ENCODE measurements at places on chromosomes 1 and 21.
A peak's percentile ranks its signal among the peaks of the same experiment; 100 is the strongest.

GRCh38 chr1:103170609-103171008, 62.3 kb upstream of the COL11A1 start:
- no peaks in the 10 kb centered on the region for H3K36me3 ChIP-seq
- no peak overlapping the region for H3K4me3 ChIP-seq
- no peaks in the 10 kb centered on the region for H3K4me1 ChIP-seq
- no peak overlapping the region for H3K27ac ChIP-seq

DNA sequence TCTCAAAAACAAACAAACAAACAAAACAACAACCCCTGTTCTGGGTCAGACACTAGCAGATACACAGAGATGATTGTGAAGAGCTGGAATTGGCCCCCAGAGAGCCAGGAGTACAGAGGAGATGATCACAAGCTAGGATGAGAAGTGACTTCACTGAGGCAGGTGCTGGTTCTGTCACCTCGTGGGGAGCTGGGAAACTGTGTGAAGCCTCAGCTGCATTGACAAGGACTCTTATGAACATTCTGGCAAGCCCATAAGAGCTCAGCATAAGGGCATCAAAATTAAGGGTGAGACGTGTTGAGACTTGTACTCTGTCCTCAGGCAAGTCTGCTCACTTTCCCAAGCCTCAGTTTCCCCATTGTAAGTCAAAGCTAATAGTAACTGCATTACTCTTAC, 14.7 kb upstream of the PTP4A2 start:
- no peaks in the 10 kb centered on the region for H3K27me3 ChIP-seq
- no peaks in the 10 kb centered on the region for H3K36me3 ChIP-seq
- peak; percentile 27 for DNase-seq
- H3K4me1 ChIP-seq: peaks cover 62% of the 10 kb centered on the region
- H3K4me3 ChIP-seq: no peak overlapping the region

DNA sequence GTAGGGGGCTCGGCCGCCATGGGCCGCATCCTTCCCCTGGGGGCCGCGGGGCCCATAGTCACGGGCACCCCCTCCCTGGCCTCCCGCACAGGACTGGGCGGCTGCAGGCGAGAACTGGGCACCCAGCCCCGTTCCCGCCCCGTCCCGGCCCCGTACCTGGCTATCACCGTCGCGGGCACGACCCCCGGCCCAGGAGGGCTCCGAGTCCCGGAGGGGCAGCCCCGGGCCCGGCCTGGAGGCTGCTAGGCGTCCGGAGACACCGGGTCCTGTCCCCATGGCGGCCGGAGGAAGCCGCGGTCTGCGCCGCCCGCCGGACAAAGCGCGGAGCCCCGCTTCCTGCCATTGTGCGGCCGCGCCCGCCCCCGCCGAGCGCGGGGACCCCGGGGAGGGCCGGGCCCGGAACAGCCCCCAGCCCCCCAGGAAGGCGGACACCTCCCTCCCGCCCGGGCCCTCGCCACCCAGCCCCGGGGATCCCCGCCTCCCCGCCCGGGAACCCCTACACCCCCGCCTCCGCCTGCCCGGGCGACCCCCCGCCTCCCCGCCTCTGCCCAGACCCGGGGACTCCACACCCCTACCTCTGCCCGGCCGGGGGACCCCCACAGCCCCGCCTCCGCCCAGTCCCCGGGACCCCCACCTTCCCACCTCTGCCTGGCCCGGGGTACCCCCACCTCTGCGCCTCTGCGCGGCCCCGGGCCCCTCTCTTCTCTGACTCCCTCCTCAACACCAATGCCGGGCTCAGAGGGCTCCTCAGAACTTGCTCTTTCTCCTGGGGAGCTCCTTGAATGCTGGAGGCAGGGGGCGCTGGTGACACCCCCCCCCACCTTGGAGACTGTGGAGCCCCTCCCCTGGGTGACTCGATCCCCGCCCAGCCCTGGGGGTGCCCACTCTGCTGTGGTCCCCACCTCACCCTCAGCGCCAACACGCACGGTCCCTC, 6.0 kb downstream of the PLEKHG5 start:
- no peak overlapping the region for H3K27ac ChIP-seq
- H3K36me3 ChIP-seq: no peaks in the 10 kb centered on the region
- DNase-seq: no peak

DNA sequence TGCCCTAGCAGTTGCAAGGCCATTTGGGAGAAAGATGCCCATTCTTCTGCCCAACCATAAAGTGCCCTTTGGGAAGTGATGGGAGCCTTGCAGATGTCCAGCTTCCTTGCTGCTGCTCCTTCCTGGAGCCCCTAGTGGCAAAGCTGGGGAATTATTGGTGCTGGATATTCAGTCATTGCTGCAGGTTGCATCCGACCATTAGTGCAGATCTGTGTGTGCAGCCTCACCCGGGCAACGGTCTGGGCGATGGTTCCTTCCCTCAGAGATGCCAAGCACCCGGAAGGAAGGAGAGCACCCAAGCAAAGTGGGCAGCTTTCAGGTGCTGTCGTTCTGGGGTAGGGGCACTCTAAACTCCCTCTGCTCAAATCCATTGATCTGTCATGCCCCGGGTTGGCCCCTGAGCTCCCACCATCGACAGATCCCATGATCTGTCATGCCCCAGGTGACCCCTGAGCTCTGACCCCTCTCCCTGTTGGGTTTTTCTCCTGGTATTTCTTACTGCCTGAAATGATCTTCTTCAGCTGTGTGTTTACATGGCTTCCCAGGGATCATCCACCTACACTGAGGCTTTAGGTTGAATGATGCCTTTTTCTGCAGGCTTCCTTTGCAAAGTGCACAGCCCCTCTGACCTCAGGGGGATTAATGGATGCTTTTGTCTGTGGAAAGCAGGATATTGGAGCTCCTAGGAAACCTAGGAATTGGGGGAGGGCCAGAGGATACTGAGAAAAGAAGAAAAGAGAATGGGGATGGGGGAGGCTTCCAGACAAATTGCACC, 467.5 kb downstream of the PTPRU start:
- H3K27ac ChIP-seq: no peak overlapping the region
- no peak overlapping the region for H3K4me3 ChIP-seq
- no peaks in the 10 kb centered on the region for H3K4me1 ChIP-seq
- no peak for DNase-seq

DNA sequence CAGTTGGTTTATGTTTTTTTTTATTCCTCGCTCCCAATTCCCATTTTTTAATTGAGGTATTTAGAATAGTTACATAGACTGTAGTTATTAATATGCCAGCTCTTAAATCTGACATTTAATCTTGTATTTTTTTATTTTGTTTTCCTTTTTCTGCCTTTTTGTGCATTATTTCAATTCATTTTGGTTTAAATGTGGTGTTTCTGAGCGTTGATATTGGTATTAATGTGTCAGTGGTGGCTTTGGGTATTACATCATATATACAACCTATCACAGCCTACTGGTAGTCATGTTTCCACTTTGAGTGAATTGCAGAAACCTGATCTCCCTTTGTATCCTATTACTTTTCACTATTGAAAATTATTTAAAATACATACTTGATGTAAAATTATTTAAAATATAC, 1027.3 kb downstream of the KCNT2 start:
- H3K27me3 ChIP-seq: no peaks in the 10 kb centered on the region
- H3K4me1 ChIP-seq: no peaks in the 10 kb centered on the region
- H3K36me3 ChIP-seq: no peaks in the 10 kb centered on the region

GRCh38 chr21:31576428-31576827, 83.1 kb upstream of the SOD1 start:
- no peak for DNase-seq
- H3K4me3 ChIP-seq: no peak overlapping the region
- no peaks in the 10 kb centered on the region for H3K4me1 ChIP-seq
- no peaks in the 10 kb centered on the region for H3K27me3 ChIP-seq

DNA sequence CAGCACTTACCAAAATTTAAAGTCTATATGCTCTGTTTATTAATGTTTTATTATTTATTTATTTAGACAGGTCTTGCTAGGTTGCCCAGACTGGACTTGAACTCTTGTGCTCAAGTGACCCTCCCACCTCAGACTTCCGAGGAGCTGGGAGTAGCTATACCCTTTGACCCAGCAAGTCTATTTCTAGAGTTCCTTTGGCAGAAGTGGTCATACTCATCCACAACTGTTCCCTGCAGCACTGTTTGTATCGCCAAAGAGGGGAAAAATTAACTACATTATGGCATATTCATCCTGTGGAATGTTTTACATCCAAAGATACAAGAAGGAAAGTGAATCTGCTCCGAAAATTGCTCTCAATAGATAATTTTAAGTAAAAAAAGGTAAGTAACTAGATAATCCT, 28.5 kb downstream of the CACNA1S start:
- no peak overlapping the region for H3K4me3 ChIP-seq
- H3K36me3 ChIP-seq: no peaks in the 10 kb centered on the region
- no peaks in the 10 kb centered on the region for H3K4me1 ChIP-seq
- no peak overlapping the region for H3K27ac ChIP-seq
- no peak for DNase-seq
- peaks cover 2% of the 10 kb centered on the region for H3K27me3 ChIP-seq

DNA sequence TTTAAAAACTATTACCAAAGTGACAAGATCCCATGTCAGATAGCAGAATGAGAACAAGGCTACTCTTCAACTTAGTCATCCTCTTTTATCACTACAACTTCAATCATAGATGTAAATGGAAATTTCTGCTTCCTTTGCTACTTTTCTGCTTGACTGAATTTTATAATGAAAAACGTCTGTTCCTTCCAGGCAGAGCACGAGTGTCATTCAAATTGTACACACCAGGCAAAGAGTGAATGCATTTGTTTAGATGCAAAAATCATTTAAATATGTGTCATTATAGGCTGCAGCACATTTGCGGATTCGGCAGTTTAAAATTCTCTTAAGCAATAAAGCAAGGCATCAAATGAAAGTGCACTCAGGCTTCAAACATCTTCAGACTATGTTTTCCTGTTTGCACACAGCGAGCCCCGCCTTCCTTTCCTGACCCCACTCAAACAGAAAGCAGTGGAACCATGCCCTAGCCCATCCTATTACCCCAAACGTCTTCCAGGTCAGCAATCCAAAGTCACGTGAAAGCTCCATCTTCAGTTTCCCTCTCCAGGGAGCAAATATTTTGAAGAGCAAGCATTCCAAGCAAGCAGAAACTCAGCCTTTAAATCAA, 99.6 kb downstream of the APP start:
- DNase-seq: peak; percentile 61
- H3K4me1 ChIP-seq: no peaks in the 10 kb centered on the region
- no peak overlapping the region for H3K27ac ChIP-seq
- no peak overlapping the region for H3K4me3 ChIP-seq

DNA sequence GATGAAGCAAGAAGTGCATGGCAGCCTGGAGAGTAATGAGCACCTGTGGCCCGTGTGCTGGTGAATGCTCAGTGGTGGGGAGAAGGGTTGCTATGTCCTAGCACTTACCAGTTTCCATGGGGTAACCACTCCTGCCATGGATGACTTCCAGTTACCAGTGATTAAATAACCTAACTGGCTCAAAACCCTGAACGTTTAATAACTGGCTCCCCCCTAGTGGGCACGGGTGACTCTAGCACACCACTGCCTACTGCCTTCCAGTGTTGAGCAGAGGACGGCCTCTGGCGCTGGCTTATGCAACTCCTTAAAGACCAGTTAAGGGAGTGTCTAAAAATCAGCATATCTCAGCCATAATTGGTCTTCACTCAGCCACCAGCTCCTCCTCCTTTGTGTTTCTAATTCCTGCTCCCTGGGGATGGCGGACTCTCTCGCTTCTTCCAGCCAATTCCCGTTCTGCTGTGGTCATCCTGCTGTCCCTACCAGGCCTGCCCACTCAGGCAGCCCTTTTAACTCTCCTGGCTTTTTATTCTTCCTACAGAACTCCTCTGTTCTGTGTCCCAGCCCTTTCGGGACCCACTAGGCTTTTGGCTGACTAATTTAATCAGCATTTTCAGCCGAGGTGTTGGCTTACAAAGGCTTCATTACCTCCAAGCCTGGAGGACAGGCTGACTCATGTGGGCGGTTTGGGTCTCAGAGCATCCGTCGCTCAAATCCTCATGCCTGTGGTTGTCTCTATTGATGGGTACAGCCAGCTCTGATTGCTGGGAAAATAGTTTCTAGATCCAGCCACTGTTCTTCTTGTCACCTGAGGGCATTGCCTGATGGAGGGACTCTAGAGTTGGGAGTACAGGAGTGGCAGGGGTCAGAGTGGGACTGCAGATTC, 332.4 kb downstream of the CAMTA1 start:
- H3K36me3 ChIP-seq: no peaks in the 10 kb centered on the region
- no peak overlapping the region for H3K27ac ChIP-seq

DNA sequence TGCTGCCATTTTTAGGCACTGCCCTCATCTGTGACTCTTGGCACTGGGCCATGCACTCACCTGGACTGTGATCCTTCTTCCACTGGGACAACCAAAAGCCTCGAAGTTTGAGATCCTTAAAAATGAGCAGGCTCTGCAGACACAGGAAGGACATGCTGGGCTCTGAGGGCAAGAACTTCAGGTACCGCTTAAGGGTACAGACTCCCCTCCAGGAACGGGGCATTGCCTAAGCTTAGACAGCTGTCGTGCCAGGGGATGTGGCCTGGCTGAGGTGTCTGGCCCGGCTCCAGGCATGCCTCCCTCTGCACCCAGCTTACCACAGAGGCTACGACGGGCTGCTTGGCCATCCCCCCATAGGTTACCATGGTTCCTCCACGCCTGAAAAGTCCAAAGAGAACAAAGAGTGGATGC, 14.2 kb upstream of the SRSF4 start:
- no peaks in the 10 kb centered on the region for H3K27me3 ChIP-seq
- no peaks in the 10 kb centered on the region for H3K4me1 ChIP-seq
- no peak for DNase-seq
- H3K36me3 ChIP-seq: peaks cover 6% of the 10 kb centered on the region

GRCh38 chr1:198775606-198776005, 136.8 kb downstream of the PTPRC start:
- no peak for DNase-seq
- H3K4me1 ChIP-seq: no peaks in the 10 kb centered on the region
- no peaks in the 10 kb centered on the region for H3K27me3 ChIP-seq
- H3K4me3 ChIP-seq: no peak overlapping the region
- no peaks in the 10 kb centered on the region for H3K36me3 ChIP-seq

DNA sequence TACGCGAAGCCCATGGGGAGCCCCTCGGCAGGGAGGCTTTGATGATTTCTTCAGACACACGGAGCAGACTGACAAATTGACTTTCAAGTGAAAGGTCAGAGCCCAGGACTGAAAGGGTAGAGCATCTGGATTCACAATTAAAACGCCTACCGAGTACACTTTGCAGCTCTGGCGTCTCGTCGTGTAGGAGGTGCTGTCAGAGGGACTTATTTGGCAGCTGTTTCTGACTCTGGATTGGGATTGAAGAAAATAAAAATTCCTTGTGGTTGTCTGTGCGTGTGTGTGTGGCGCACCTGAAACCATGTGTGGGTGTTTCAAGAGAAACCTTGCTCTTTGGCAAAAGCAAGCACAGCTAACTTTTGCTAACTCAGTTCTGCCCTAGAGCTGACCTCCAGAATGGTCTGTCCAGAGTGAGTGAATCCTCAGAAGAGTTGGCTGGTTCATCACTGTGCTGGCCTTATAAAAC, 348.7 kb downstream of the HLX start:
- no peaks in the 10 kb centered on the region for H3K4me1 ChIP-seq
- H3K27ac ChIP-seq: no peak overlapping the region
- H3K36me3 ChIP-seq: no peaks in the 10 kb centered on the region
- H3K4me3 ChIP-seq: no peak overlapping the region

DNA sequence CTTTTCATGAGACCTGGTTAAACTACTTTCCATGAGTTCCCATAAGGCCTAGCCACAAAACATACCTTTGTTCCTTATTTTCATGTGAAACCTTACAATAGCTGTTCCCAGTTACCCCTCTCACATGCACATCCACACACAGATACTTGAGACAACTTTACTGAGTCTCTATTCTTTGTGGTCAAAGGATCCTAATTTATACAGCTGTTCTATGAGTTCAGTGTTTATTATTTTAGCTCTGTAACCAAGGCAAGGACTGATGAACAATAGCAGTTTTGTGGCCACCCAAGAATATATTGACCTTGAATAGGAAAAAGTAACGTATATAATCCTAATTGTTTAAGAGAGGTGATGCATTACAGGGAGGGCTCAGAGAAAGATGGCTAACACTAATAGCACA, 160.5 kb upstream of the CACYBP start:
- no peak overlapping the region for H3K27ac ChIP-seq
- no peak for DNase-seq
- no peak overlapping the region for H3K4me3 ChIP-seq

All from natural killer cell (primary cell).